ENCODE measurements at places on chromosomes 16 and 17.

DNA sequence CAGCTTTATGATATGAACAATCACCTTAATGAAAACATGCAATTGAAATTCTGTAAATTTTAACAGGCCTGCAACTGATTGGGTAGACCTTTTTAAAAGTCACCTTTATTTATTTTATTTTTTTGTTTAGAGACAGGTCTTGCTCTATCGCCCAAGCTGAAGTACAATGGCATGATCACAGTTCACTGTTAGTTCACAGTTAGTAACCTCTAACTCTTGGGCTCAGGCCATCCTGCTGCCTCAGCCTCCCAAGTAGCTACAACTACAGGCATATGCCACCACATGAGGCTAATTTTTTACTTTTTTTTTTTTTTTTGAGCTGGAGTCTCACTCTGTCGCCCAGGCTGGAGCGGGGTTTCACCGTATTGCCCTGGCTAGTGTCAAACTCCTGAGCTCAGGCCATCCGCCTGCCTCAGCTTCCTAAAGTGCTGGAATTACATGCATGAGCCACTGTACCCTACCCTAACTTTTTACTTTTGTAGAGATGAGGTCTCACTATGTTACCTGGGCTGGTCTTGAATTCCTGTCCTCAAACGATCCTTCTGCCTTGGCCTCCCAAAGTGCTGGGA, 28.0 kb downstream of the AP1G1 start:
- no peak for DNase-seq

- no peak for DNase-seq
These were observed 125.3 kb downstream of the ANKRD11 start for GRCh38 chr16:89365044-89365467.

DNA sequence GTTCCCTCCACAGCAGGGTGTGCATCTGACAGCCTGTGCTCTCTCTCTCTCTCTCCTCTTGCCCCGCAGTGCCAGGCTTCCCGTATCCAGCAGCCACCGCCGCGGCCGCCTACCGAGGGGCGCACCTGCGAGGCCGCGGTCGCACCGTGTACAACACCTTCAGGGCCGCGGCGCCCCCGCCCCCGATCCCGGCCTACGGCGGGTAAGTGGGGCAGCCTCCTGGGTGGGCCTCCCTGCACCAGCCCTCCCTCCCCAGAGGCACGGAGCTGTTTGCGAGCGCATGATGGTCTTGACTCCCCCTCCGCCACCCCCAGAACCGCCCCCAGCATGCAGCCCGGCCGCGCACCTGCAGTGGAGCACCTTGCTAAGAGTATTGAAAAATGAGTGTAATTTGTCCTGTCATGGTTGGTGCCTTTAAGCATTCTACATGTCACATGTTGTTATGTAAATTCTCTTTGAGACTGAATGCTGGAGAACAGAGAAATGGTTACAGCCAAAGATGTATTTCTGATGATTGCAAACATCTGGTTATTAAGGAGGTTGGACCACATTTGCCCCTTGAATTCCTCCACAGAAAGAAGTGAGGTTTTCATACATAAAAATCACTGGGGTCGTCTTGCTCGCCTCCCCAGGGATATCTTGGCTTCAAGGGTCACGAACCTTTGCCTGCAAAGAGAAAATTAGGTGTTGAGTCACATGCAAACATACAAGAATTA, 321.3 kb downstream of the RBFOX1 start:
- DNase-seq = no peak

- no peak for DNase-seq
These were observed 165.4 kb downstream of the SEC14L1 start for GRCh38 chr17:77306048-77306789.

DNA sequence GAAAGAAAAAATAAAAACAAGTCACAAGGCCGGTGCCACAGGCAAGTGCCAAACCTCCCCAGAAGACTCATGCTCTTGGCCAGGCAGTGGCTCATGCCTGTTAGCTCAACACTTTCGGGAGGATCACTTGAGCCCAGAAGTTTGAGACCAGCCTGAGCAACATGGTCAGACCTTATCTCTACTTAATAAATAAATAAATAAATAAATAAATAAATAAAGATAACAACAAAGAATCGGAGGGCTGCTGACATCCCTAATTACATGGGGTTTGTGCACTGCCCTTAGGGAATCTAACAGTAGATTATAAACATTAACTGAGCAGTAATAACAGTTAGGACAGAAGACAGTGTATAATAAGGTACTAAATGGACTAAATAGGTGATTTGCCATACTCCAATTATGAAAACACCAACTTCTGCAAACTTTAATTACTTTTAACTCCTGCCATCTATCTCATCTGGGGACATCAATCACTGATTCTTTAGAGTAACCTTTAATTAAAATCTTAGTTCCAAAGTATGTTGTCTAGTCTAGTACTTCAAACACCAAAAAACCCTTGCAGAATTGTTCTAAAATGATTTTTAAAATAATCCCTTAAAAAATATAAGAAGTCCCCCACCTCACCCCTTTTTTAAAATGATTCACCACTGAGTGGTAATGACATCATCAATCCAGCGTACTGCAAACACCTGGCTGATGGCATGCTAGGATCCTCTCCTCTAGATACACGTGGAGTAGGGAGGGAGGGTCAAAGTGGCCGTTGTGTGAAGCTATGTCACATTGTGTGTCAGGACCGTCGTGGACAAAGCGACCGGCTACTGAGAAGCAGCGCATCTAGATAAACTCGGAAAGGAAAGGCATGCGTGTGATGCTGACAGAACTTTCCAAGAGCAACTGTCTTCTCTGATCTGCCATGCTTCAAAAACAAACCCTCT, 28.5 kb downstream of the CYTH1 start:
- DNase-seq = no peak

DNA sequence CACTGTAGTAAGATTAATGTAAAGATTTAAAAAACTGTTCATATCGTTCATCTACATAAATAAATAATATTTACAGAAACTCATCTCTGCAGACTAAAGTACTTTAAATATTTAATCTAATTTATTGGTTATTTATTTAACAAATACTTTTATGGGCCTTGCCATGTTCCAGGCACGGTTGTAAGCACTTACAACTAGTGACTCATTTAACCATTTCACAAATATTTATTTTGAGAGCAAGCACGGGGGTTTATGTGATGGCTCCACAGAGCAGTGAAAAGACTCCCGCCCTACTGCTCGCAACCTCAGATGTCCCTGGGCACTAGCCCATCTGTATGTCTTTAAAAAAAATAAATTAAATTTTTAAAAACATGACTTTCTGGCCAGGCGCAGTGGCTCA, 575.9 kb downstream of the WWOX start:
- no peak for DNase-seq

- DNase-seq = no peak
These were observed 48.0 kb upstream of the CDH5 start for GRCh38 chr16:66318505-66318904.

DNA sequence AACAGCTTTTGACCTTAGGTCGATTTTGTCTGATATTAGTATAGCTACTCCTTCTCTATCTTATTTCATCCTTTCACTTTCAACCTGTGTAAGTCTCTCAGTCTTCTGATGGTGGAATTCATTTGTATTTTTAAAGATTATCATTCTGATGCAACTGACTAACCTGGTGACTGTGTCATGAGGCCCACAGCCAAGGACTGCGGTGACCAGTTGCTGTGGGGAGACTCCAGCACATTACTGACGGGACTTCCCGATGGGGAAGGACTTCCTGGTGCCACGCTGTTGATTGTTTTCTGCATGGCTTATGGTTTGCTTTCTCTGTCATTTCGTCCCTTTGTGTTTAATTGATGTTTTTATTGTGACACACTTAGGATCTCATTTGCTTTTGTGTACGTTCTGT, 34.2 kb downstream of the RMI2 start:
- no peak for DNase-seq

DNA sequence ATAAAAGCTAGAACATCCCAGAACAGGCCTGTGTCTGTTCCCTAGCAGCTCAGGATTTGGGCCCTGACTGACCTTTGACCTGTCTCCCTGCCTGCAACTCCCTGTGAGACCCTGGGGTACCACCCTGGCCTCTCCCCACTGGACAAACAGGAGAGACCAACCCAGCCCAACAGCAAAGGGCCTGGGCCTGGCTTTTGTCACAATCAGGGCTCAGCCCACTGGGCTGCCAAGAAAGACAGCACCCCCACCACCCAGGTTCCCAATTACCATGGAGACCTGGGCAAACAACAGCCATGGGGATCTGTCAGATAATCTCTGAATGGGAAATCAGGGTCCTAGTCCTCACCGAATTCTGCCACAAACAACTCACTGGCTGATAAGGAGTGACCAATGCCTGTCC, 11.1 kb downstream of the PLLP start:
- DNase-seq = no peak

DNA sequence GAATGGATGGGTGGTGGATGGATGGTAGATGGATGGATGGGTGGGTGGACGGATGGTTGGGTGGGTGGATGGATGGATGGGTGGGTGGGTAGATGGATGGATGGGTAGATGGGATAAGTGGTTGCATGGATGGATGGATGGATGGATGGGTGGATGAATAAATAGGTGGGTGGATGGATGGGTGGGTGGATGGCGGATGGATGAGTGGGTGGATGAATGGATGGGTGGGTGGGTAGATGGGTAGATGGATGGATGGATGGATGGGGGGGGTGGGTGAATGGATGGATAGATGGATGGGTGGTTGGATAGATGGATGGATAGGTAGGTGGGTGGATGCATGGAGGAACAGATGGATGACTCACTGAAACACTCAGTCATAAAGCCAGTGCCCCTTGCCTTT, 51.0 kb upstream of the FASN start:
- DNase-seq = no peak

DNA sequence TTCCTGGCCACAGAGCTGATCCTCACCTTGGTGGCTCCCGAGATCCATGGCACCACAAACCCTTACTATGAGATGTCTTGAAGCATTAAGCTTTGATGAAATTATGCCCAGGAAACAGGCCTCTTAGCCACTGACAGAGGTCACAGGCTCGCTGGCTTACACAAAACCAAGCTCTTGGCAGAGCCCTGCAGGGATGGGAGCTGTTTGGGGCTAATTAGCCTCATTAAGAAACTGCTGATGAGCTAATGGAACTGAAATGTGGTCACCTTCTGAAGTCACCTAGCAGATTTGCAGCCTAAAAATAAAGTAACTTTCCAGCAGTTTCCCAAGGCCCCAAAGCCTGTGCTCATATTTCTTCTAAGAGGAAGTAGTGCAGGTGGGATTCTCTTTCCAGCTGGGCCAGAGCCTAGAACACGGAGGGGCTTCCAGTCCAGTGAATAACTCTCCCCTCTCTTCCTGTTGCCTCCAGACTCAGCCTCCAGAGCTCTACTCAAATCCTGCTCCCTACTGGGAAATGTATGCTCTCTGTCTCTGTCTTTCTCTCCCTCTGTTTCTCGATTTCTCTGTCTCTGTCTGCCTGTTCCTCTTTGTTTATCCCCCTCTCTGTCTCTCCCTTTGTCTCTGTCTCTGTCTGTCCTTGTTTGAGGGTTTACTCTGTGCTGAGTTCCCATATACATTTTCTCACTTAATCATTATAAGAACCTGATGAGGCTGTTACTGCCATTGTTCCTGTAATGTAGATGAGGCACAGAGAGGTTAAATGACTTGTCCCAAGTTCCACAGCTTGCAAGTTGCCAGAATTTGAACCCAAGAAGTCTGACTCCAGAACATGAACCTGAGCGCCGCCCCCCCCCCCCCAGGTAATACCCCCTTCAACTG, 338.9 kb downstream of the CA10 start:
- DNase-seq = no peak

GRCh38 chr17:39209317-39210092, 9.4 kb downstream of the RPL19 start:
- no peak for DNase-seq
